Esophagus squamous epithelium (tissue), 5 donors: ENCODE measurements at places on chromosomes 12 and 14.

- DNase-seq = no peak
- H3K27me3 ChIP-seq = no peaks in the 10 kb centered on the region
- no peak overlapping the region for H3K27ac ChIP-seq
- no peaks in the 10 kb centered on the region for H3K4me1 ChIP-seq
Observed at GRCh38 chr14:62501021-62501750, 544.1 kb downstream of the KCNH5 start.

- peak overlapping the region; percentile 51 for H3K4me3 ChIP-seq
- H3K27ac ChIP-seq = peak overlapping the region; percentile 55
- no peaks in the 10 kb centered on the region for H3K27me3 ChIP-seq
- peaks cover 17% of the 10 kb centered on the region for H3K4me1 ChIP-seq
- no peaks in the 10 kb centered on the region for H3K36me3 ChIP-seq
Observed at GRCh38 chr12:54033106-54033979, 493 bp downstream of the HOXC5 start.

DNA sequence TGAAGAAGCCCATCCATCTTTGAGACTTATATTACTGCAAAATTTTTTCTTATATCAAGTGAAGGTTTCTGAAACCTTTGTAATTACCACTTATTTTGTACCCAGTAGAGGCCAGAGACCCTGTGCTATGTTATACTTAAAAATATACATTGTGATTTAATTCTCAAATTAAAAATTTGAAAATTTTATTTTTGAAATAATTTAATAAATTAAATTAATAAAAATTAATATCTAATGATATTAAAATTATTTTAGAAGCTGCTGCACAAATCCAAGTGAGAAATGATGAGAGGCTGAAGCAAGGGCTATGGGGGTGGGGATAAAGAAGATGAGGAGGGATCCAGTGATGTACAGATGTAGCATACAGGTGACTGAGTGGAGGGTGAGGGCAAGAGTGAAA is 258.8 kb downstream of the APAF1 start:
- no peak overlapping the region for H3K4me3 ChIP-seq
- no peaks in the 10 kb centered on the region for H3K27me3 ChIP-seq
- no peaks in the 10 kb centered on the region for H3K4me1 ChIP-seq
- no peak for DNase-seq
- H3K36me3 ChIP-seq = no peaks in the 10 kb centered on the region
- H3K27ac ChIP-seq = no peak overlapping the region

GRCh38 chr12:77315407-77315806 is 250.0 kb upstream of the E2F7 start:
- H3K36me3 ChIP-seq = no peaks in the 10 kb centered on the region
- no peaks in the 10 kb centered on the region for H3K27me3 ChIP-seq
- H3K27ac ChIP-seq = no peak overlapping the region
- no peak overlapping the region for H3K4me3 ChIP-seq

GRCh38 chr12:51814311-51815088 is 34.0 kb downstream of the FIGNL2 start:
- H3K27me3 ChIP-seq = no peaks in the 10 kb centered on the region
- H3K36me3 ChIP-seq = no peaks in the 10 kb centered on the region
- peaks cover 21% of the 10 kb centered on the region for H3K4me1 ChIP-seq
- no peak for DNase-seq

DNA sequence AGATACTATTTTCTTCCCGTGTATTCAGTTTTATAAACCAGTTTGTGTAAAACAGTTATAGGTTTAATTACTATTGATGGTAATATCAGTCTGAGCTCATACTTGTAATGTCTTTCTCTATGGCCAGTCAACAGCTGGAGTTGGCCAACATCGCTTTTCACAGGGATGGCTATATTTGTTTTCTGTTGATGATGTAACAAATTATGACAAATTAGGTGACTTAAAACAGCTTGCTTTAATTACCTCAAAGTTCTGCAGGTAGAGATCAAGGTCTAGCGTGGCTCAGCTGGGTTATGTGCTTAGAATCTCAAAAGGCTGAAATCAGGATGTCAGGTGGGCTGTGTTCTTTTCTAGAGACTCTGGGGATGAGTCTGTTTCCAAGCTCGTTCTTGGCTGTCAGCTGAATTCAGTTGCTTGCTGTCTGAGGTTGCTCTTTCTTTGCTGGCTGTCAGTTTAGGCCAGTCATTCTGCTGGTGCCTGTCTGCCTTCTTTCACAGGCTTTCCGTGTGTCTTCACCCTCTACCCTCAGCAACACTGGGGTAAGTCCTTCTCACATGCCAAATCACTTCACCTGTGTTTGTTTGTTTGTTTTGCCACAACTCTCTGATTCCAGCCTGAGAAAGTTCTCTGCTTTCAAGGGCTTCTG is 370.2 kb upstream of the E2F7 start:
- H3K4me1 ChIP-seq = no peaks in the 10 kb centered on the region
- H3K27ac ChIP-seq = no peak overlapping the region
- no peak overlapping the region for H3K4me3 ChIP-seq

DNA sequence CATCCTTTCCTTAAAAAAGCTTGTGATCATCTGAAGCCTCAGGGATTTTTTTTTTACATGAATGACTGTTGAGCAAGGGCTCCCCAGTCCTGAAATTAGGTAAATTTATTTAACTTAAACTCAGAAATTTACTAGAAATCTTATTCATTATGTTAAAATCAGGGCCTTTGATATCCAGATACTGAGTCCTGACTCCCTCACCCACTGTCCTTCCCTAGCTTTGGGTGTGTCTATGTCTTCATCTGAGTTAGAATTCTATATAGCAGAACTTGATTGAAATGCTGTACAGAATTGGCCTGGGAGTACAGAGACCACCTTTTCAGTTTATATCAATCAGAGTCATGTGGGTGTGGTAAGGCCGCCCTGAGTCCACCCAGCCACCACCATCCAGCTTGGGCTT is 260.0 kb downstream of the CACNA1C start:
- H3K27me3 ChIP-seq = no peaks in the 10 kb centered on the region
- no peak overlapping the region for H3K27ac ChIP-seq
- H3K4me1 ChIP-seq = peaks cover 20% of the 10 kb centered on the region
- no peak for DNase-seq

GRCh38 chr12:21566907-21567394 is 37.7 kb downstream of the GYS2 start:
- no peak for DNase-seq
- no peaks in the 10 kb centered on the region for H3K27me3 ChIP-seq
- no peak overlapping the region for H3K27ac ChIP-seq
- no peaks in the 10 kb centered on the region for H3K4me1 ChIP-seq

DNA sequence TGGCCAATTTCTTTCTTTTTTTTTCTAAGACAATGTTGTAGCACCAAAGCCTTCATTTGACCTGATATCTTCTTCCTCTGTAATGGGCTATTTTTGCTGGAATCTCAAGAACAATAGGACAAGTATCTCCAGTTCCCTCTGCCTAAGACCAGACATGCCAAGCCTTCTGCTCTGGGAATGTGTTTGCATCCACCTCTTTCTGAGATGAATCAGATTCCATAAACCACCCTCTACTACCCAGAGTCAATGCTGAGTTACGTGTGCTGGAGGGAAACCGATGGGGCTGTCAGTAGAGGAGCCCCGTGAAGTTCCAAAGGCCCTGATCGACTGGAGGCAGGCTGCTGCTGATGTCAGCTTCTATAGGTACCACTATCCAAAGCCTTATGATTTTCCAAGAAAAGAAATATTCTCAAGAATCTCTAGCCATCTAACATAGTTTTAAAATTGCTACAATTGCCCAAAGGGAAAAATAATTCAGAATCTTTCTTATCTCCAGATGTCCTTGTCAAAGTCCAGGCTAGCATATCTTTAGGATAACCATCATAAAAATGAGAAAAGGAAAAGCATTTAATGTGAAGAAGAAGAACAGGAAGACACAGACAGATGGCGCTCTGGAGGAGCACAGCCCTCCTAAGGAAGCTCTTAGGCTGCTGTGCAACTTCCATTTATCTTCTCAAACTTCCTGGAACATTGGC is 101.9 kb downstream of the SLC8A3 start:
- no peaks in the 10 kb centered on the region for H3K36me3 ChIP-seq
- H3K4me1 ChIP-seq = no peaks in the 10 kb centered on the region
- H3K27me3 ChIP-seq = peaks cover 44% of the 10 kb centered on the region
- H3K4me3 ChIP-seq = no peak overlapping the region

DNA sequence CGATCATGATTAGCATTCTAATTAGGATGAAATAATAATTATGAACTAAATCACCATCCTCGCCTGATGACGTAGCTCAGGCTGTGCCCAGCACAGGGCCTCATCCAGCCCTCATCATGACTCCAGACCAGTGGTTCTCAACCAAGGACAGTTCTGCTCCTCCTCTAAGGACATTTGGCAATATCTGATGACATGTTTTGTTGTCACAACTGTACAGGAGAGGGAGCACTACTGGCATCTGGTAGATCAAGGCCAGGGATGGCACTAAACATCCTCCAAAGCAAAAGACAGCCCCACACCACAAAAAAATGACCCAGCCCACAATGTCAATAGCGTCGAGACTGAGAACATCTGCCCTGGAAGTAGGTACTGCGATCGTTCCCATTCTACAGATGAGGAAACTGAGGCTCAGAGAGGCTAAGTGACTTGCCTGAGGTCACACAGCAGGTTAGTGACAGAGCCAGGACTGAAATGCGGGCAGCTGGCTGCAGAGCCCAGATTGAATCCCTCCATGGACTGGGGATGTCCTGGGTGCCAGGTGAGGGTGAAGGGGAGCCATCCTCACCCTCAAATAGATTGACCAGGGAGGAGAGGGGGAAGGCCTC is 15.5 kb downstream of the TRPV4 start:
- H3K27ac ChIP-seq = no peak overlapping the region
- H3K4me1 ChIP-seq = peaks cover 52% of the 10 kb centered on the region
- no peaks in the 10 kb centered on the region for H3K27me3 ChIP-seq
- no peaks in the 10 kb centered on the region for H3K36me3 ChIP-seq
- H3K4me3 ChIP-seq = no peak overlapping the region

DNA sequence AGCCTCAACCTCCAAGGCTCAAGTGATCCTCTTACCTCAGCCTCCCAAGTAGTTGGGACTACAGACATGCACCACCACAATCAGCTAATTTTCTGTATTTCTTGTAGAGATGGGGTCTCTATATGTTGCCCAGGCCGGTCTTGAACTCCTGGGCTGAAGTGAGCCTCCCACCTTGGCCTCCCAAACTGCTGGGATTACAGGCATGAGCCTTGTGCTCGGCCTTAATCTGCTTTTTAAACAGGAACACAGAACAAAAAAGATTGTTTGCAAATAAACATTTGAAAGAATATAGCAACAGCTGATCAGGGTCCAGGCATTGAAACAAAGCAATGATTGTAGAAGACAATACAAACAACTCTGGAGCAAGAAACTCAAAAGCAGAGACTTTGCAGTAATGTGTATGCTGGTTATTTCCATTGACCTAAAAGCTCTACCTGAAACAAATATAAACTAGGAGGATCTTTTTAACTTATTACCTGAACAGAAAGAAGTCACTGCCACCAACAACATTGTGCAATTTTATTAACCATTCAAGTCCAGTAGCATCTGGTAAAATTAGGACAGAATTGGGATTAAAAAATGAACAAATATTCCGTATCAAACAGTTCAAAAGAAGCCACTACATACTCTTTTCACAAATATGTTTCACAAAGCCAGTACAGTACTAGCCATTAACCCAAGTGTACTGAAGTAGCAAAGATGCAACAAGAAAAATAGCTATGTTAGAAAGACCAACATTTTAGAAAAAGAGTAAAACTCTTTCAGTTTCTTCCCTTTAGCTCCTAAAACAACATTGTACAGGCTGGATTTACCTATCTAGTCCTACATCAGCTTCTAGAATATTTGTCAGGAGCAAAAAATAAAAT is 14.2 kb downstream of the AMN1 start:
- DNase-seq = no peak
- H3K4me3 ChIP-seq = no peak overlapping the region
- no peak overlapping the region for H3K27ac ChIP-seq
- no peaks in the 10 kb centered on the region for H3K36me3 ChIP-seq
- no peaks in the 10 kb centered on the region for H3K27me3 ChIP-seq

- H3K36me3 ChIP-seq = no peaks in the 10 kb centered on the region
- DNase-seq = no peak
- no peaks in the 10 kb centered on the region for H3K4me1 ChIP-seq
- H3K27ac ChIP-seq = no peak overlapping the region
- no peaks in the 10 kb centered on the region for H3K27me3 ChIP-seq
Observed at GRCh38 chr12:67747869-67748742, 99.6 kb downstream of the DYRK2 start.

DNA sequence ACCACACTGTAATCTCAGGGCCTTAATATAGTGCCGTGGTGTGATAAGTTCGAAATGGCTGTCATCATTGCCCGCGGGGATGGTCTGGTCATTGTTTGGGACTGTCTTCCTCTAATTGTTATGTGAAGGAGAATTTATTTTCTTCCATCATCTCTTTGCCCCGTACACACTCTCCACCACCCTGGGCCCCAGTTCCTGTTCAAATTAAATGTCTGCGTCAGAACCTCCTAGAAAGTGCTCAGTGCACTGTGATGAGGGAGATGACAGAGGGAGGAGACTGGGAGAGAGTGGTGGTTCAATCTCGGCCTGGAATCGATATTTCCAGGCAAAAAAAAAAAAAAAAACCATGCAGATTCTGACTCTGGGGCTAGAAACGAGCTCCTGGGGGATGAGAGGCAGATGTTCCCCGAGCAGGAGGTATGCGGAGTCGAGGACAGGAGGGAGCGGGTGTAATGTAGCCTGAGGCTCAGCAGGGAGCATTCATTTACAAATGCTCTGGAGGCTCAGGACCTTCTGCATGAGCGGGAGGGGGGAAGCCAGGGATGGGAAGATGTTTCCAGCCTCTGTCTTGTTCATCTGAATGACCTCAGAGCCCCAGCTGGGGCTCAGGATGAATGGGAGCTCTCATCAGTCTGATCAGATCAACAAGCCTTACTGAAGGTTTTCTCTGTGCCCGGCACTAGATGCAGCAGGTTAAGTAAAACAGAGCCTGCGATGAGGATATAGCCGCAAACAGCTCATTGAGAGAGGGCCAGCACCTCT is 219.5 kb downstream of the TBX5 start:
- H3K27ac ChIP-seq = no peak overlapping the region
- no peak overlapping the region for H3K4me3 ChIP-seq
- H3K27me3 ChIP-seq = peaks cover 6% of the 10 kb centered on the region
- no peak for DNase-seq

GRCh38 chr14:77832297-77832696 is 32.4 kb downstream of the ADCK1 start:
- H3K27me3 ChIP-seq = no peaks in the 10 kb centered on the region
- H3K36me3 ChIP-seq = no peaks in the 10 kb centered on the region
- H3K4me3 ChIP-seq = no peak overlapping the region
- H3K27ac ChIP-seq = no peak overlapping the region
- H3K4me1 ChIP-seq = no peaks in the 10 kb centered on the region
- no peak for DNase-seq

DNA sequence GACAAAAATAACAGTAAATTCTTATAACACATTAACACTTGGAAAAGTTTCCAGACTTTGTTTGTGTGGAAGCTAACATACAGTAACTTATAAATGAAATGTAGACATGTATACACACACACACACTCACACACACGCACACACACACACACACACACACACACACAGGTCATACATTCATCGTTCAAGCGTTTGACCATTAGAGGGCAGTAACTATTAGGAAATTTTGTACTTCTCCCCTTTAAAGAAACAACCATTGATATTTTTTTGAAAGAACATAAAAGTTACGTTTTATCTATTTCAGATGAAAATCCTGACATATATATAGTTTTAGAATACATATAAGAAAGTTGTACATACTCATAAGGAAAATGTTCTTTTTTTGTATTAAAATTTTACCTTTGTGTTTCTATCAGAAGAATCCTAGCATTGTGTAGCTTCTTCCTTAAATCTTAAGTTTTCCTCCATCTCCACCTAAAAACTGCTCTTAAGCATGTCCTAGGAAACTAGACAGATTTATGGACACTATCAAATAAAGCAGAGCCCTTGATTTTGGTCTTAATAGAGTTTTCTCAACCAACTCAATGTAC is 29.0 kb downstream of the PTPRQ start:
- no peak overlapping the region for H3K4me3 ChIP-seq
- no peaks in the 10 kb centered on the region for H3K27me3 ChIP-seq
- H3K36me3 ChIP-seq = no peaks in the 10 kb centered on the region
- H3K4me1 ChIP-seq = no peaks in the 10 kb centered on the region
